ENCODE measurements at places on chromosomes 16 and 17. TPM values are rescaled to one million over a fixed set of nuclear protein-coding genes. Genes with fewer than 3 reads are reported as not detected.

GRCh38 chr17:82802075-82802780 lies 37.6 kb downstream of the ZNF750 start:
- H3K27me3 ChIP-seq: no peaks in the 10 kb centered on the region
- H3K27ac ChIP-seq: no peak overlapping the region
- H3K4me3 ChIP-seq: no peak overlapping the region
- DNase-seq: no peak
- no peaks in the 10 kb centered on the region for H3K36me3 ChIP-seq
- no peaks in the 10 kb centered on the region for H3K4me1 ChIP-seq

Gene ABCA8
- 95.4 TPM for total RNA-seq

- no peak overlapping the region for H3K4me3 ChIP-seq
- H3K27ac ChIP-seq: no peak overlapping the region
- H3K4me1 ChIP-seq: no peaks in the 10 kb centered on the region
- DNase-seq: no peak
- no peaks in the 10 kb centered on the region for H3K27me3 ChIP-seq
Measured at GRCh38 chr17:30433514-30433913, 43.7 kb upstream of the GOSR1 start.

Gene SYT17
- total RNA-seq: 9.1 TPM

Gene CDRT15
- total RNA-seq: not detected

- H3K27ac ChIP-seq: no peak overlapping the region
- DNase-seq: no peak
- no peaks in the 10 kb centered on the region for H3K36me3 ChIP-seq
Measured at GRCh38 chr16:72173997-72174396, 2.0 kb upstream of the PMFBP1 start.

DNA sequence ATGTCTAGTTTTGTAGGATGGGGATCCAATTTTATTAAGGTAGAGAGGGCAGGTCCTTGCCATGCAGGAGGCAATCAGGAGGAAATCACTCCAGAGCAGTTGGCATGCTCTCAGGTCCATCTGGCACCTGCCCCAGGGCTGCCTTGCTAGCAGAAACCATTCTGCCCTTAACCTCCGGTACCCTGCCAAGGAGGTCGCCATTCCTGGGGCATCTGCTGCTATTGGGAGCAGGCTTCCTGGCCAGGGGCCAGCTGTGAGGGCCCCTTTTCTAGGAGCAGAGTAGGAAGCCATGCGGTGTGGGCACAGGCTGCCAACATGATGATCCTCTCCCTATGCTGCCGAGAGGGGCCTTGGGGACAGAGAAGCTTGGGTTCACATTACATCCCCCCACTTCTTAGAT lies 47.6 kb upstream of the MGAT5B start:
- H3K4me1 ChIP-seq: peaks cover 5% of the 10 kb centered on the region
- H3K4me3 ChIP-seq: no peak overlapping the region
- H3K27ac ChIP-seq: no peak overlapping the region
- peak; percentile 86 for DNase-seq
- H3K27me3 ChIP-seq: no peaks in the 10 kb centered on the region

DNA sequence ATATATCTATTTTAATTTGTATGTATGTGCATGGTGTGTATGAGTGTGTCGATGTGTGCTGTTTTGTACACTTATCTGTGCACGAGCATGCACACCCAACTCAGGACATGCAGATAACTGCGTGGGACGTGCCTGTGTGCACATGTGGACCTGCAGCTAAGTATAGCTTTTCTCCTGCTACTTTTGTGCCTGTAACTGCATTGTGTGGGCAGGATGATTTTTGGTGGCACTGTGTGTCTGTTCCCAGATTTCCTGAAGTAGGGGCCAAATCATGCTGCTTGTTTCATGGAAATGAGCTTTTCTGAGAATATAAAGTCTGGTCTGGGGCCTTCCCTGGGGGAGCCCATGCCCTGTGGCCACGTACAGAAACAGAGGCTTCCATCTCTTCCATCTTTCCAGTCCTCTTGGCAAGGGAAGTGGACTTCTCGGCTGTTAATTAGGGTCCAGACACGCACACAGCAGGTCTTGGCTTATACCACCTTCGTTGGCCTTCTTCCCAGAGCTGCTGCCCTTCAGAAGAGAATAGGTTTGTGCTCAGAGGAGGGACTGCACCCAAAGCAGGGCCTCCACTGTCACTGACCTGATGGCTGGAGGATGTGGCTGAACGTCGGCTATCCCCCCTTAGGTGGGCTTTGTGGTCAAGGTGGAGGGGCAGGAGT lies 30.2 kb downstream of the SPNS3 start:
- no peaks in the 10 kb centered on the region for H3K4me1 ChIP-seq
- no peak overlapping the region for H3K27ac ChIP-seq
- H3K27me3 ChIP-seq: no peaks in the 10 kb centered on the region
- DNase-seq: no peak

Gene SNF8
- 150 TPM for total RNA-seq

DNA sequence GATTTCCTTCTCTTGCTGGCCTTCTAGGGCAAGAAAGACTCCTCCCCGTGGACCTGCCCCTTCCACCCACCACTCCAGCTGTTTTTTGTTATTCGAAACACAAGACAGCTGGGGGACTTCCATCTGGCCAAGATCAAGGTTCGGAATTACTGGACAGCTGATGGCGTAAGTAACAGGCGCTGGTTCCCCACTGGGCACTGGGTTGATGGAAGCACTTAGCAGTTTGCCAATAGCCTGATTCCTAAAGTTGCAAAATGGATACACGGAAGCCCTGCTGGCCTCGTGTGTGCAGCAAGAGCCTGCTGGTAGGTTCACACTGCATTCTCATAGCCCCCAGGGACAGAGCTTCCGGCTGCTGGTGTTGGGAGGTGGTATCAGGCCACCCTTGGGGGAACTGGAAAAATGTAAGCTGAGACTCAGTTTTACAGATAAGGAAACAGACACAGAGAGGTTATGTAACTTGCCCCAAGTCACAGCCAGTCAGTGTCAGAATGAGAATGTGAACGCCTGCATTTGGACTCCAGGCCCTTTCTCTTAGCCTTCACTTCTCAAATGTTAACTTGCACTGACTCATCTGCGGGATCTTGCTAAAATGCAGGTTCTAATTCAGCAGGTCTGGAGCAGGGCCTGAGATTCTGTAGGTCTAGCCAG lies 171.7 kb downstream of the KATNIP start:
- H3K27ac ChIP-seq: peak overlapping the region; percentile 30
- H3K4me3 ChIP-seq: no peak overlapping the region
- H3K4me1 ChIP-seq: peaks cover 23% of the 10 kb centered on the region
- DNase-seq: peak; percentile 19

Gene OR3A3
- total RNA-seq: not detected

DNA sequence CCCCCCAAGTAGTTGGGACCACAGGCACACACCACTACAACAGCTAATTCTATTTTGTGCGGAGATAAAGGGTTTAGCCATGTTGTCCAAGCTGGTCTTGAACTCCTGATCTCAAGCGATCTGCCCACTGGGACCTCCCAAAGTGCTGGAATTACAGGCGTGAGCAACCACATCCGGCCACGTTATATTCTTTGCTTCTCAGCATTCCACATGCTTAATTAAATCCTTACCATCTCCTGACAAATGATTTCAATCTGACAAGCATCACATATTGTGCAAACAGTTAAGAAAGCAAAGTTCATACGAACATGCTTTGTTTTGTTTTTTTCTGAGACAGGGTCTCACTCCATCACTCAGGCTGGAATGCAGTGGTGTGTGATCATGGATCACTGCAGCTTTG lies 18.2 kb downstream of the HIGD1B start:
- no peak overlapping the region for H3K4me3 ChIP-seq
- peaks cover 48% of the 10 kb centered on the region for H3K36me3 ChIP-seq
- DNase-seq: no peak
- no peaks in the 10 kb centered on the region for H3K27me3 ChIP-seq

GRCh38 chr17:39167476-39167875 lies 1.5 kb upstream of the ARL5C start:
- no peak for DNase-seq
- peaks cover 19% of the 10 kb centered on the region for H3K4me1 ChIP-seq
- H3K27me3 ChIP-seq: peaks cover 4% of the 10 kb centered on the region
- no peaks in the 10 kb centered on the region for H3K36me3 ChIP-seq

Gene SLC39A11
- total RNA-seq: 55.1 TPM
